ENCODE measurements at places on chromosomes 11 and 22. TPM values are rescaled to one million over a fixed set of nuclear protein-coding genes. Genes with fewer than 3 reads are reported as not detected.

EPS8L2 gene
- 24.1 TPM for total RNA-seq

ELMOD1 gene
- 0.17 TPM for total RNA-seq

SCGB2A2 gene
- total RNA-seq = not detected

TBX10 gene
- total RNA-seq = not detected

PAMR1 gene
- 159 TPM for total RNA-seq

DEPDC7 gene
- 5.6 TPM for total RNA-seq

RBMXL2 gene
- not detected for total RNA-seq

APOL1 gene
- 44.2 TPM for total RNA-seq

FAM181B gene
- 0.17 TPM for total RNA-seq

TTC9C gene
- 44.4 TPM for total RNA-seq

MUC15 gene
- not detected for total RNA-seq

SEC14L6 gene
- 0.66 TPM for total RNA-seq

JHY gene
- total RNA-seq = 2.1 TPM

FJX1 gene
- 8.7 TPM for total RNA-seq

MYBPC3 gene
- not detected for total RNA-seq

CREB3L1 gene
- total RNA-seq = 28.4 TPM

CD3D gene
- not detected for total RNA-seq

HBB gene
- total RNA-seq = not detected

TRIM51 gene
- total RNA-seq = not detected

ZNRF3 gene
- total RNA-seq = 2.6 TPM

KCNQ1 gene
- not detected for total RNA-seq

GANAB gene
- 167 TPM for total RNA-seq

SYT7 gene
- total RNA-seq = 9.2 TPM

B4GAT1 gene
- total RNA-seq = 48.9 TPM

STK33 gene
- total RNA-seq = 2.8 TPM

ALDH3B2 gene
- total RNA-seq = not detected

KLHDC7B gene
- 0.51 TPM for total RNA-seq

PKNOX2 gene
- total RNA-seq = 1.0 TPM

DCHS1 gene
- 11.0 TPM for total RNA-seq

TBX1 gene
- not detected for total RNA-seq

FOLR1 gene
- not detected for total RNA-seq

OR5B21 gene
- not detected for total RNA-seq

MEI1 gene
- total RNA-seq = 0.33 TPM

OR2AG2 gene
- total RNA-seq = under 0.01 TPM

RPS13 gene
- total RNA-seq = 941 TPM

CCDC188 gene
- 0.33 TPM for total RNA-seq

ACTN3 gene
- not detected for total RNA-seq

MIAT gene
- 10.2 TPM for total RNA-seq

RTL10 gene
- 7.7 TPM for total RNA-seq

NOL12 gene
- total RNA-seq = 12.1 TPM

APLNR gene
- total RNA-seq = not detected

ASRGL1 gene
- not detected for total RNA-seq
